ENCODE measurements at places on chromosomes 1 and 21. TPM values are rescaled to one million over a fixed set of nuclear protein-coding genes. Genes with fewer than 3 reads are reported as not detected.

- peaks cover 4% of the 10 kb centered on the region for H3K4me1 ChIP-seq
- no peak overlapping the region for H3K4me3 ChIP-seq
- no peaks in the 10 kb centered on the region for H3K27me3 ChIP-seq
- peak overlapping the region; percentile 35 for H3K27ac ChIP-seq
- no peaks in the 10 kb centered on the region for H3K36me3 ChIP-seq
Measured at GRCh38 chr21:45040739-45041138, 33.6 kb upstream of the ADARB1 start.

DNA sequence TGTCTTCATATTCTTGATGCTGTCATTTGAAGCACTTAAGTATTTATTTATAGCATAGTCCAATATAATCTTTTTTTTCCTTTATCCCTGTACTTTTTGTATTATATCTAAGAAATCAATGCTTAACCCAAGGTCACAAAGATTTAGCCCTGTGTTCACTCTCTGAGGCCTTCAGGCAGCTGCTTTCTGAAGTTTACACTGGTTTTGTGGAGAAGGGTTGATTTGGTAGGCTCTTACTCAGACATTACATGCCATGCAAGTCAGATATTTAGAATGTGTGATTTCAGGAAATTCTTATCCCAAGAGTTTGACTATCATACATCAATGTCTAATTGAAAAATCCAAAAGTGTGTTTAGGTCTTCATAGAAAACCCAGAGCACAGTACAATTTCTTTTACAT is 56.3 kb downstream of the PALMD start:
- no peak overlapping the region for H3K4me3 ChIP-seq
- H3K4me1 ChIP-seq = no peaks in the 10 kb centered on the region
- H3K36me3 ChIP-seq = no peaks in the 10 kb centered on the region

DNA sequence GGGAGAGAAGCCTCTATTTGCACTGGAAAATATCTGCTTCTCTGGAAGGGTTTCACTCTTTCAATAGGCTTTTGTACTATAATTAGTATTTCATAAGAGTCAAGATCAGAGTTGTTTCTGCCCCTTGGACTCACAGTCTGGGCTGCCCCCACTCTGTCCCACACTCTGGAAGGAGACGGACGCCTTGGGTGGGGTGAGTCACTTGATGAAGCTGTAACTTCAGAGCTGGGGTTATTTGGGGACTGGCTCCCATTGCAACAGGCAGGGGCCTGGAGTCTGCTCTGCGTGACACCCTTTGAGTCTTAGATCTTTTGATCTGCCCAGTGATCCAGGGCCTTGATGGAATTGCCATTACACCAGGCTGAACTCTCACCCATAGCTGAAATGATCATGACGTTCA is 4.0 kb upstream of the KCNA10 start:
- no peak overlapping the region for H3K4me3 ChIP-seq
- H3K36me3 ChIP-seq = no peaks in the 10 kb centered on the region
- DNase-seq = no peak
- H3K27ac ChIP-seq = no peak overlapping the region
- H3K4me1 ChIP-seq = no peaks in the 10 kb centered on the region
- H3K27me3 ChIP-seq = no peaks in the 10 kb centered on the region

Gene SPRR5
- not detected for total RNA-seq

DNA sequence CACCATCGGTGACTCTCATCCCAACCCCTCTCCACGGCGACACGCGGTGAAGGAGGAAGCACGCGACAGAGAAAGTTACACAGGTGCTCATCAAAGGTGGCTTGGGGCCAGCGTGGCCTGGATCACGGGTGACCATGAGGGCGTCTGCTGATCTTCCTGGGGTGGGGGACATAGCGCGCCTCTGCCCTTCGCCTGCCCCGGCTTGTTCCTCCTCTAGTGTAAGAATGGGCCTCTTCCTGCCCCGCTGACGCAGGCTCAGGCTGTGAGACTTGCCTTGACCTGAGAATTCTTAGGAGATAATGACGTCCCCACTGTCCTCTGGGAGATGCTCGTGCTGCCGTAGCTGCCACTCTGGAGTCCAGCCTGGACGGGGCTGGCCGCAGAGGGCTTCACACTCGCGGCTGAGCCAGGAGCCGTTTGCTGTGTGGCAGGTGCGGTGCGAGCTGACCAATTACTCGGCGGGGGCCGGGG is 39.0 kb upstream of the TMEM52 start:
- H3K27me3 ChIP-seq = no peaks in the 10 kb centered on the region
- no peaks in the 10 kb centered on the region for H3K36me3 ChIP-seq
- no peak for DNase-seq
- H3K27ac ChIP-seq = no peak overlapping the region
- H3K4me3 ChIP-seq = no peak overlapping the region

- peaks cover 11% of the 10 kb centered on the region for H3K27me3 ChIP-seq
- no peak for DNase-seq
- H3K4me3 ChIP-seq = no peak overlapping the region
- no peaks in the 10 kb centered on the region for H3K36me3 ChIP-seq
Measured at GRCh38 chr21:34890724-34891612, 158.1 kb downstream of the RUNX1 start.

GRCh38 chr1:220798338-220798737 is 11.6 kb downstream of the MTARC1 start:
- no peak for DNase-seq
- H3K4me3 ChIP-seq = no peak overlapping the region
- H3K27me3 ChIP-seq = no peaks in the 10 kb centered on the region
- H3K27ac ChIP-seq = no peak overlapping the region
- H3K4me1 ChIP-seq = no peaks in the 10 kb centered on the region
- H3K36me3 ChIP-seq = no peaks in the 10 kb centered on the region

DNA sequence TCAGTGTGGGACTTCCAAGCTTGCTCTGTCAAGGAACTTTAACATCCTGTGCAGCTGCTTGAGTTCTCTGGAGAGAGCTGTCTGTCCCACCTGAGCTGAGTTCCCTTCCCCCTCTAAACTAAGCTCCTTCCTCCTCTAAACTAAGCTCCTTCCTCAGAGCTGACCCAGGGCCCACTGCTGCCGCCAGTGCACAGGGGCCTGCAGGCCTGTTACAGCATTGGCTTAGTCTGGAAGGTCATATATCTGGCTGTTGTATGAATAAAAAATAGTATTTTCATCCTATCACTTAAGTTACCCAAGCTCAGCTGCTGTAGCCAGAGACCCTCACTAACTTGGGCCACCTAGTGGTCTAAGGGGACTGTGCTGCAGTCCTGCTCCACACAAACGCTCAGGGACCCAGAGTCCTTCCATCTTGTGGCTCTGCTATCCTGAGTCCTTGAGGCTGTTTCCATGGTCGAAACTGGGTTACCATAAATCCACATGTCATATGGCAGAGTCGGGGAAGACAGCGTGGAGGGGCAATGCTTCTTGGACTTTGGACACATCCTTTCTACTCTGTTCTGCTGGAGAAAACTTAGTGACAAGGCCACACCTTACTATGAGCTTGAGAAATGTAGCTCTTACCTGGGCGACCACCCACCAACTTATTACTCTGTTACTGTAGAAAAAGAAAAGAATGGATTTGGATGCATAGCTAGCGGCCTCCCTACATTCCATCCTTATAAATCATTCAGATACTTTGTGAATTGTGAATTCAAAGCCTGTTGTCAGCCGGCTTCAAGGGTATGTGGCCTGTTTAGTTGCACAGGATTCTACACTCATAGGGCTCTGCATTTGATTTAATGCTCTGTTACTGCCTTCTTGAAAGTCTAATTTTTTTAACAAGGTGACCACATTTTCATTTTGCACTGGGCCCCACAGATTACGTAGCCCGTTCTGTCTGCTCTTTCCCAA is 71.4 kb upstream of the GCLM start:
- no peaks in the 10 kb centered on the region for H3K36me3 ChIP-seq
- peak overlapping the region; percentile 56 for H3K27ac ChIP-seq
- no peak for DNase-seq
- H3K27me3 ChIP-seq = no peaks in the 10 kb centered on the region
- peaks cover 6% of the 10 kb centered on the region for H3K4me1 ChIP-seq

Data from uterus (tissue), 4 donors.